ENCODE measurements at places on chromosomes 7 and 10.

GRCh38 chr10:67487906-67488619, 207.9 kb downstream of the CTNNA3 start:
- DNase-seq = no peak

DNA sequence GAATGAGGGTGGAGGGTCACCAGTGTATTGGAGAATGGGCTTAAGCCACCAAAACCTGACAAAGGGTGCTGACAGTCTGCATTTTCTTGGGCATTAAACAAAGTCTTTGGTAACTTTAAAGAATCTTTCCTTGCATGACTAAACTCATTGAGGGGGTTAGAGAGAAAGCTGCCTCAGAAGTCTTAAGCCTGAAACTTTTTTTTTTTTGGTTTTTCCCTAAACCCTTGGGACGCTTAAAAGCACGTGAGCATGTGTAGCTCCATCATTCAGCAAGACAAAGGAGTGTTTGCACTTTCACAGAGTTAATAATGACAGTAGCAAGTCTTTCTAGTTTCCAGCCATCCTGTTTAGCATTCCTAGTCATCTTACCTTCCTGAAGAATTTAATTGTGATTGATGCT, 110.7 kb downstream of the LRMDA start:
- no peak for DNase-seq

DNA sequence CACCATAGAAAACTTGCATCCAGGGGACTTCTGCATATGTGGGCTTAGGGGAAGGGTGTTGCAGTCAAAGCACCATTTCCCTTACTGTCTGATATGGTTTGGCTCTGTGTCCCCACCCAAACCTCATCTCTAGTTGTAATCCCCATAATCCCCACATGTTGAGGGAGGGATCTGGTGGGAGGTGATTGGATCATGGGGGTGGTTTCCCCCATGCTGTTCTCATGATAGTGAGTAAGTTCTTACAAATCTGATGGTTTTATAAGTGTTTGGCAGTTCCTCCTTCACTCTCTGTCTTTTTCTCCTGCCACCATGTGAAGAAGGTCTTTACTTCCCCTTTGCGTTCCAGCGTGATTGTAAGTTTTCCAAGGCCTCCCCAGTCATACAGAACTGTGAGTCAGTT, 177.4 kb downstream of the ADK start:
- no peak for DNase-seq

DNA sequence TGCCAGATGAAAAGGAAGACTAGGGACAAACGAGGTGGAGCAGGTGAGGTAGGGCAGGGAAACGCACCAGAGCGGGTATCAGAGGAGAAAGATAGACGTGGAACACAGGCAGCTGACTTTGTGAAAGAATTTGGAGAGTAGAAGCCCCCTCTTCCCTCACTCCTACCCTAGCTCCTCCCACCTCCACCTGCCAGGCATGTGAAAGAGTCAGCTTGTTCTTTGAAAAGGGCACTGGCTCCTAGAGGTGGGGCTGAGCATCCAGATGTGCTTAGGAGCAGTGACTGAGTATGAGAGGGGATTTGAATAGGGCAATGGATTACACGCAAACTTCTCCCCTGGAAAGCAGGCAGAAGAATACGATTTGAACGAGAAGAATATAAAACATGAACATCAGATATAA, 174.2 kb upstream of the INHBA start:
- no peak for DNase-seq

- DNase-seq = no peak
Measured at GRCh38 chr7:123918309-123918708, 6.7 kb upstream of the SPAM1 start.

GRCh38 chr10:31578181-31578852, 259.3 kb downstream of the ZEB1 start:
- DNase-seq = no peak

DNA sequence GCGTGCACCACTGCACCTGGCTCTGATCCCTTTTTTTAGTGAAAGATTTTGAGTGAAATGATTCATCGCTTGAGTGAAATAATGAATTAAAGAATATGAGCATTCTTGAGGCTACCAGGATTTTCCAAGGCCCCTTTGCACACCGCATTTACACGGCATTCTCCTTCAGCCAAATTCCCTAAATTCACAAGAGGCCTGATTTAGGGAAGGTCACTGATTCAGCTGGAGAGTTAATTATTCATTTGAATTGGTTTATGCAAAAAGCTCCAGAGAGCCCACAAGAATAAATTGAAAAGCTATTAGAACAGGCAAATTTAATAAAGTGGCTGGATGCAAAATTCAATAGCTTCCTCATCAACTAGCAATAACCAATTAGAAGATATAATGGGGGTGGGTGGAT, 46.5 kb downstream of the LEP start:
- DNase-seq = no peak

- DNase-seq = no peak
Measured at GRCh38 chr7:106806556-106806955, 58.5 kb upstream of the PIK3CG start.

DNA sequence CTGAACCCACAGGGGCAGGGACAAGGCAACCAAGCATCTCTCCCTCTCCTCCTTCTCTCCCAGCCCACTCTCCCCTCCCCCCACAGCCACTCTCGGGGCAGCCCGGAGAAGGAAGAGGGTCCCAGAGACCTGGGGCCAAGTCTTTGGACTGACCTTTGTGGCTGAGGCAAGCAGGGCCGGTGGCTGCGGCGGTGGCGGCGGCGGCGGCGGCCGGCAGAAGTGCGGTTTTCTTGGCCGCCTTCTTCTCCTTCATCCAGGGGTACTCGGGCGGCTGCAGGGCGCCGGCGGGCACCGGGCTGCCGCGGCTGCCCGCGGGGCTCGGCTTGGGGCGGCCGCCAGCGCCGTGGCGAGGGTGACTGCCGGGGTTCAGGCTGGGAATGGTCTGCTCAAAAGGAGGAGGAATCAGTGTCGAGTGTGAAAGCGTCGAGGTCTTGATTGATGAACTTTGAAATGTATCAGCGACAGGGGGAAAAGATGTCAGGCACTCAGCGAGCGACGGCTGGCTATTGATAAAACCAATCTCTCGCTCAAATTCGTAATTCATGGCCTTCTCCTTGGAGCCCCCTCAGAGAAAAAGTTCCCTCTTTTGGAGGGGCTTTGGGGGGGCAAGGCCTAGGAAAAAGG, 414 bp downstream of the HOXA2 start:
- no peak for DNase-seq

DNA sequence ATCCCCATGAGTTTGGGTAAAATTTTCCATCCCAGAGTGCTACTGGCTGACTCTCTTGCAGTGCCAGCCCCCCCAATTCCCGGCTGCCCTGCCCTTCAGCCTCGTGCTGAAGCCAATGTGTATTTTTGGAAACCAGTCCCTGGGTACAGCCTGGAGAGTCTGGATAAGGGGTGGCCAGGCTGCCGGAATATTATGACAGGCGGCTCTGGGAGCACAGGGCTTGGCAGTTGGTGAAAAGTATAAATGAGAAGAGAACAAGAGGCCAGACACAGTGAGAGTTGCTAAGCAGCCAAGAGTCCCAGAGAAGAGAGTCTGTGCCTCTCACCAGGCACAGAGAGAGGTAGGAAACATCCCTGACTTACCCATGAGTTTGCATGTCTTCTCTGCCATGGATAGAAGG, 53.6 kb downstream of the TMEM130 start:
- no peak for DNase-seq

- peak; percentile 87 for DNase-seq
Measured at GRCh38 chr10:80472234-80473095, 18.4 kb downstream of the TSPAN14 start.

GRCh38 chr10:75616874-75617478, 185.6 kb downstream of the LRMDA start:
- no peak for DNase-seq

DNA sequence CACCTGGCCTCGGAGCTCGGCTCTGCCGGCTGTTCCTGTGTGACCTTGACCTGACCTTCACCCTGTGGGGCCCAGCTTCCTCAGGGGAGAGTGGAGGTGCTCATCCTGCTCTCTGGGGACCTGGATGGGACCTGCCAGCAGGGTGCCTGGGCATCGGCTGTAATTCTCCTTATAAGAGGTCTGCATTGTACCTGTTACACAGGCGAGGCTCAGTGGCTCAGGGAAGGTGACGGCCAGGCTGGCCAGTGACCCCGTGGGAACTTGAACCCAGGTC, 29.0 kb downstream of the RET start:
- no peak for DNase-seq

- no peak for DNase-seq
Measured at GRCh38 chr10:76085817-76086167, 654.4 kb downstream of the LRMDA start.

GRCh38 chr7:106640368-106641141, 20.4 kb downstream of the CCDC71L start:
- DNase-seq = no peak

GRCh38 chr10:126520751-126521317, 132.6 kb upstream of the ADAM12 start:
- no peak for DNase-seq

DNA sequence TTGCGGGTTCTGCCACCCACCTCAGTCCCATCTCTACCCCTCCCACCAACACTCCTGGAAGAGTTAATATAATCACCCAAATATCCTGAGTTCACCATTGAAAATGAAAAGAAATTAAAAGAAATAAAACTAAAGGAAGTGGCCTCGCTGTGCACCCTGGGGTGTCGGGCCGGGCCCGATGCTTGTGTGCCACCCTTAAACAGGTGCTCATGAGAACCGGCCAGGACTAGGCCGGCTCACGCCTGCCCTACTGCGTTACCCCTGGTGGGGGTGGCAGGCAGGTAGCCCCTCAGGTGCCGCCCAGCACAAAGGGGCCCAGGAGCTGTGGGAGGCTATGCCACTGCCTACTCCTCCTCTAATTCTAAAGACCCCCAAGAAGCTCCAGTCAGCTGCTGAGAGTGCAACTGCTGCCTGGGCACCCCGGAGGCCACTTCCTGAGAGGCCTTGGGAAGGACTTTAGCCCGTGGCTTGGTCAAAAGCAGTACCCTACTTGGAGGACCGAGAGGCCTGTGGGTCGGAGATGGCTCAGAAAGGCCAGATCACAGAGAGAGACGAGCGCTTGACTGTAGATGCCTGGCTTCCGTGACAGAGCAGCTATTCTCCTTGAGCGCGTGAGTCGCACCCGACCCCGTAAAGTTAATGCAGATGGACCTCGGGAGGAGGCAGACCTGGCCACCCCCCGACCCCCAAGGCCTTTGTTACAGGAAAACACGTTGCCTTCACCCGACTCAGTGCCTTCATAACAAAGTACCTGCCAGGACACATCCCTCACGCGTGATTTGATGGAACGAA, 51.0 kb upstream of the PPP2R2D start:
- DNase-seq = no peak

GRCh38 chr7:25385506-25386136, 157.3 kb upstream of the NPVF start:
- DNase-seq = no peak

- no peak for DNase-seq
Measured at GRCh38 chr7:85023066-85023712, 163.7 kb downstream of the SEMA3D start.

GRCh38 chr7:75948179-75948578, 33.2 kb downstream of the POR start:
- DNase-seq = no peak

DNA sequence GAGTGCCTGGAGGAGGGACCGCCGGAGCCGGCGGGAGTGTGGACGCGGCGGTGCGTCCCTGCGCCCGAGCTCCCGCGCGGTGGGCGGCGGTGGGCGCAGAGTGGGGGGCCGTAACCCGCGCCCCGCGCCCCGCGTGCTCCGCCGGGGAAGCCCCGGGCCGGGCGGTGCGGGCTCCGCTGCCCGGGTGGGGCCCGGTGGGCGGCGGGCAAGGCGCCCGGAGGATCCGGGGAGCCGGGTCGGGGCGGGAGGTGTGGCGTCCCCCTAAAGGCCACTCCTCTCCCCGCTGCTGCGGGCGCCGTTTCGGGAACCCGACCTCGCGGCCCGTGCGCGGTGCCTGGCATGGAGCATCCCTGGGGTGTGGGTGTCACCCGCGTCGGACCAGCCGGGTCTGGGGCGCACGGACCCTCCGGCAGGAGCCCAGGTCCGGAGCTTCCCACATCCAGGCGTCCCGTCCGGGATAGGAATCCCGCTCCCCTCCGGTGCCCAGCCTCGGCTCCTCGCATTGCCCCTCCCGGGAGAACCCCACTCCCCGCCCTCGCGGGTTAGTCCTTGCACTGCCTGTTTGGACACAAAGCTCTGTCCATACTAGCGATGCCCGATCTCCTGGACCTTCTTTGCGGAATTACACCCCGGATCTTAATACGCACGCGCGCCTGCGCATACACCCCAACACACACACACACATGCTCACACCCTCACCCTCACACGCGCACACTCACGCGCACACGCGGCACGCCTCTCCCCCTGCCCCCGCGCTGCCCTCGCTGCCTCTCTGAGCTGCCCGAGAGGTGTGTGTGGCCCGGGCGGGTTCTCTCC, 723 bp downstream of the MTURN start:
- DNase-seq = peak; percentile 47

DNA sequence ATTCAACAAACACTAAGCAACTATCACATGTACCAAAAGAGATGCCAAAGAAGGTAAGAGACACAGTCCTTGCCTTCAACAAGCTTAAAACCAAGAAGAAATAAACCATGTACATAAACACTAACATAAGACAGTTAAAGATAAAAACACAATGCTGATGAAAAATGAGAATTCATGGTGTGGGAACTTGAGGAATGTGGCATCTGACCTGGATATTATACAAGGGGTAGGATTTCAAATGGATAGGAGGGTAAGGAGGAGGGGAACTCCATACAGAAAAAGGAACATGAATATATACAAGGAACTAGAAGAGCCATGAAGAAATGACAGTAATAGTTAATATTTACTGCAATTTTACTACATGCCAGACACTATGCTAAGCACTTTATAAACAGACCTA, 11.0 kb downstream of the HIBADH start:
- DNase-seq = no peak

- no peak for DNase-seq
Measured at GRCh38 chr10:818526-819220, 112.8 kb downstream of the LARP4B start.

- no peak for DNase-seq
Measured at GRCh38 chr7:79217976-79218626, 235.4 kb downstream of the MAGI2 start.

GRCh38 chr10:13987446-13987845, 343.3 kb downstream of the FRMD4A start:
- no peak for DNase-seq

- DNase-seq = no peak
Measured at GRCh38 chr7:4134204-4134603, 547.9 kb upstream of the FOXK1 start.

- no peak for DNase-seq
Measured at GRCh38 chr7:4065190-4065589, 616.9 kb upstream of the FOXK1 start.

All from HS-5 (cell line).